Hematopoietic multipotent progenitor cell treated with erythropoietin and hydrocortisone succinate and interleukin-3 and kit ligand, for 8 days (in vitro differentiated cells): ENCODE measurements at places on chromosomes 16 and 17.
A peak's percentile ranks its signal among the peaks of the same experiment; 100 is the strongest.

DNA sequence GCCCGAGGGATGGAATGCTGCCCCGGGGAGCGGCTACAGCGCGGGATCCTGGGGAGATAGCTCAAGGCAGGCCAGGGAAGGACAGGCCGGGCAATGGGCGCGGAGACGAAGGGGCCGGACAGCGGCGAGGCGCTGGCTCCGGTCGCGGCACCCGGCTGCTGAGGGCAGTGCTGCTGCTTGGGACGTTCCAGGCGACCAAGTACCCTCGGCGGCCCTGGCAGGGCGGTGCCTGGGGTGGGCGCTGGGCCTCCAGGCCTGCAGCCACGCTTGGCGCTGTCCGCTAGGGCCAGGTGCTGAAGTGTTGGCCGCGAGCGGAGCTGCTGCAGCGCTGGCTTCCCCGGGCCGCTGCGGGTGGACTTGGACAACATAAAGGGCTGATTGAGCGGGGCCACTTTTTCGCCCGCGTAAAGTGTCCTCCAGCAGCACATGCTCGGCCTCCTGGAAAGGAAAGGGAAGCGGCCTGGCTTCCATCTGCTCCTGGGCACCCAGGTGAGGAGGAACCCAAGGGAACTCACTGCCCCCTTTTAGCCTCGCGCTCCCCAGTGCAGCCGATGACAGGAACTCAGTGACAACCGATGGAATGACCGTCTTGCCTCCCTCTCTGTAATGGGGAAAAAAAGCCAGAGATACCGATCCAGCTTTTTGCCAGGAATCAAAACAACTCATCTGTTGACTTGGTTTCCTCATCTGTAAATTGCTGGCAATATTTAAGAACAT, 23.7 kb downstream of the CLEC3A start:
- peak; percentile 47 for DNase-seq

DNA sequence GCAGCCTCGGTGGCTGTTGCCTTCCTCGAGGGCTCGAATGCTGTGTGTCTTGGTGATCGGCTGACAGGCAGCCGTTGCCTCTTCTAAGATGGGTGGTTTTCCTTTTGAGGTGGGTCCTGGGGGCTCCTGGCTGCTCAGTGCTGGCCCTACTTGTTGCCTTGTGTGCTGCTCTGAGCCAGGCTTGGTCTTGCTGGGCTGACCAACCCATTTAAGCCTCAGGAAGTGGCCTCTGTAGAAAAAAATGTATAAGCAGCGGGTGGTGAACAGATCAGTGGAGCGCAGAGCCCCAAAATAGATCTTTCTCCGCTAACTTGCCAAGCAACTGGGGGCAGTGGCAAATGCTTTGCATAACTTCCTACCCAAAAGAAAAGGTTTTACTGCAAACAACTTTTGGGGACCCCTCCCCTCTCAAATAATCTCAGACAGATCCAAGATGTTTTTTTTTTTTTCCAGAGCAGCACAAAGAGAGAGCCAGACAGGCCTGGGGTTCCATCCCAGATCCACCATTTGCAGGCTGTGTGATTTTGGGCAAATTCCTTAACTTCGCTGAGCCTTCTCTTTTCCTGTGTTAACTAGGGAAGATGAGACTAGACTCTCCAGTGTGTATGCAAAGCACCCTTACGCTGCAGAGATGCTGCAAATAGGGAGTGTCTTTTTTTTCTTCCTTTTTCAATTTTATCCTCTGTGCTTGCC, 42.5 kb downstream of the PLCG2 start:
- DNase-seq, result no peak

DNA sequence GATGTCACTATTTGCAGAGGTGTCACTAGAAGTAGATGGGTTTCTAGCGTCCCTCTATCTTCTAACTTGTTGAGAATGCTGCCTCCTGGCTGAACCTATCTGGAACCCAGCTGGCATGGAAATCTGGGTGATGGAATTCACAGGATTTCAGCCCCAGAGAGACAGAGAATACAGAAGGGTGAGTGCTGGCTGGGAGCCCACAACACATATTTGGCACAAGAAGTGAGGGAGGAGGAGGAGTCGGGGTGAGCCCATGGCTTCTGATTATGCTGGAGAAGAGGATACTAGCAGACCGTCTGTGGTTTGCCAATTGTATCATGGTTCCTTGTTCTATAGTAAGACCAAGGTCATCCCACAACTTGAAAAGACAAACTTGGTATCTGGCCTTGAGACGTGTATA, 557.8 kb upstream of the SALL1 start:
- no peak for DNase-seq

DNA sequence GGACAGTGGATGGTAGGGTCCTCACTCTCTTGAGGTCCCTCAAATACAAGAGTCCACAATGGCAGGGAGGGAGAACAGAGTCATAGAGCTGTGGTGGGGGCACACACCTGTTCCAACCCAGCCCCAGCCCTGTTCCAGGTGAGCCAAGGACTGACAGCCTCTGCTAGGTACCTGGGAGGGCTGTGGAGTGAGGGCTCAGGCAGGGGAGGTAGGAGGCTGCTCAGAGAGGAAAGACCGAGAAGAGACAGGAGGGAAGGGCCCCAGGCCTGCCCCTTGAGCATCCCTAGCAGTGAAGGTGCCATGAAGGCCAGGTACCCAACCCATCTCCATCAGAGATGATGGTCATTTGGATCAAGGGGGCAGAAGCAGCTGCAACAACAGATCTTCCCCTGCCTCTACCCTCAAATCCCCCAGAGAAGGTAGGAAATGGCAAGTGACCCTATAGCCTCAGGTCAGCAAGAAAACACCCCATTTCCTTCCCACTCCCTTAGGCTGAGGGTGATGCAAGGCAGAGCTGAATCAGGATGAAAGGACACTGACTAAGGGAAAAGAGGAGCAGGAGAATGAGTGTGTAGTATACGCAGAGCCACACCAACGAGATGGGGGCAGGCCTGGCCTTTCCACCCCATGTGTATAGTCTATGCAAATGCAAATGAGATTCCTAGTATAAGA, 28.6 kb downstream of the CD300LG start:
- no peak for DNase-seq

DNA sequence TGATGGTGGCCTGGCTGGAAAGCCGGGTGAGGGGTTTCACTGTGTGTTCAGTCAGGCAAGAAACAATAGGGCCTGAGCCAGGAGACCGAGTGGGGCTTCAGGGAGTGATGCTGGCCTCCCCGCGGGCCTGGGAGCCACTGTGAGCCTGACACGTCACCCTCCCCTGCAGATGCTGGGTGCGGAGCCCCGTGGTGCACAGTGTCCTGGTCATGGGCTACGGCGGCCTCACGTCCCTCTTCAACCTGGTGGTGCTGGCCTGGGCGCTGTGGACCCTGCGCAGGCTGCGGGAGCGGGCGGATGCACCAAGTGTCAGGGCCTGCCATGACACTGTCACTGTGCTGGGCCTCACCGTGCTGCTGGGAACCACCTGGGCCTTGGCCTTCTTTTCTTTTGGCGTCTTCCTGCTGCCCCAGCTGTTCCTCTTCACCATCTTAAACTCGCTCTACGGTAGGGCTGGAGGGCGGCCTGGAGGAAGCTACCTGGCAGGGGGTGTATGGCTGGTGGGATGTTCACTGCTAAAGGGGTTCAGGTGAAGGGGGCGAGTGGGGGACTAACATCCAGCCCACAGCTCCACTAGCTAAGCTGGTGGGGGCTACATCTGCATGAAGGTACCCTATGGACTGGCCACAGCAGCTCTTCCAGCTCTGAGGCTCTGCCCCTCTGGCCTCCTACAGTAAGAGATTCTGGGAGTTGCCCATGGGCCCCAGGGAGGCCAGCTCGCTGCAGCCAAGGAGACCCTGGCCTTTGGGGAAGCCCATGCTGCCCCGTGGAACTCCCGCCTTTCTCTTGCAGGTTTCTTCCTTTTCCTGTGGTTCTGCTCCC, 32.4 kb downstream of the ADGRG5 start:
- no peak for DNase-seq

- DNase-seq, result no peak
Observed at GRCh38 chr17:4477255-4477791, 21.4 kb upstream of the SPNS2 start.

GRCh38 chr17:68610554-68610953, 9.4 kb upstream of the FAM20A start:
- DNase-seq, result no peak

GRCh38 chr16:60463986-60464385, 1572.3 kb downstream of the CDH8 start:
- DNase-seq, result no peak

GRCh38 chr16:10332241-10332640, 53.6 kb upstream of the ATF7IP2 start:
- DNase-seq, result no peak

- no peak for DNase-seq
Observed at GRCh38 chr16:6836766-6837165, 495.9 kb upstream of the RBFOX1 start.

- no peak for DNase-seq
Observed at GRCh38 chr16:73355981-73356380, 308.1 kb upstream of the ZFHX3 start.

DNA sequence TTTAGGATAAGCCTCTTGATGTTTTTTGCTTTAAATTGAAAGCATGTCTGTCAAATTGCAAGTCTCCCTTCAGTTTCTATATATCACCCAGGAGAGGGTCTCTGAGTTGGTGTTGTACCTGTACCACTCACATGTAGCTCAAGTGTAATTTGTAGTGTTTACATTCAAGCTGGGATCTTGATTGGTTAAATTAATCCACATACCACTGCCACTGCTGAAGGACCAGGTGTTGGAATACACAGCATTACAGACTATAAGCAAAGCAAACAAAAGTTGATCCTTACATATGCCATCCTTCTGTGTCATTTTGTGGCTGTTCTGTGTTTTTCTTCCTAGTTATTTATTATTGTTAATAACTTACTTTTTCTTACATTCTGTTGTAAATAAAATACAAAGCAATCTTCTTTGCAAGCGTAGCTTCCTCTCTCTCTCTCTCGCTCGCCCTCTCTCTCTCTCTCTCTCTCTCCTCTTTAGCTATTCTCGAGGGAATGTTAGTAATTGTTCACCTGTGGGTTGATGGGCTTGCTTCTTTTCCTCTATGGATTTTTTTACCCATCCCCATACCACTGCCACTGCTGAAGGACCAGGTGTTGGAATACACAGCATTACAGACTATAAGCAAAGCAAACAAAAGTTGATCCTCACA, 20.8 kb upstream of the NOL11 start:
- DNase-seq, result no peak

GRCh38 chr16:81136390-81137335, 40.5 kb upstream of the GCSH start:
- no peak for DNase-seq

GRCh38 chr16:87180069-87180468, 137.1 kb downstream of the C16orf95 start:
- no peak for DNase-seq

- no peak for DNase-seq
Observed at GRCh38 chr16:4520913-4521312, 17.7 kb downstream of the CDIP1 start.

DNA sequence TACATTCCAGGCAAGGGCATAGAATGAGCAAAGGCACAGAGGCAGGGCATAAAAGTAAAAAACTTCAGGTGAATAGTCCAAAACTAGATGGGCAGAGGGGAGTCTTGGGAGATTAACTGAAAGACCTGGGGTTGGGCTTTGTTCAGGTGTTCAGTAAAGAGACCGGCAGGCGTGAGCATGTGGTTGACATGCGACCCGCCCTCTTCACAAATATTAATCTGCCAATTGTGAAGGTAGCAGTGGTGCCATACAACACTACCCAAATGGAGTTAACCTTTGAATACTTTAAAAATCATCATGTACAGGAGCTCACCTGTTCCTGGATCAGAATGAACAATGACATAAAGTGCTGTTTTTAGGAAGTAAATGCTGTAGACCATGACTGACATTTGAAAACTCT, 225.5 kb downstream of the LGALS9B start:
- DNase-seq, result no peak

GRCh38 chr17:28497931-28498330, 8.2 kb upstream of the FOXN1 start:
- no peak for DNase-seq

- no peak for DNase-seq
Observed at GRCh38 chr17:40124279-40125141, 2.7 kb downstream of the MSL1 start.

DNA sequence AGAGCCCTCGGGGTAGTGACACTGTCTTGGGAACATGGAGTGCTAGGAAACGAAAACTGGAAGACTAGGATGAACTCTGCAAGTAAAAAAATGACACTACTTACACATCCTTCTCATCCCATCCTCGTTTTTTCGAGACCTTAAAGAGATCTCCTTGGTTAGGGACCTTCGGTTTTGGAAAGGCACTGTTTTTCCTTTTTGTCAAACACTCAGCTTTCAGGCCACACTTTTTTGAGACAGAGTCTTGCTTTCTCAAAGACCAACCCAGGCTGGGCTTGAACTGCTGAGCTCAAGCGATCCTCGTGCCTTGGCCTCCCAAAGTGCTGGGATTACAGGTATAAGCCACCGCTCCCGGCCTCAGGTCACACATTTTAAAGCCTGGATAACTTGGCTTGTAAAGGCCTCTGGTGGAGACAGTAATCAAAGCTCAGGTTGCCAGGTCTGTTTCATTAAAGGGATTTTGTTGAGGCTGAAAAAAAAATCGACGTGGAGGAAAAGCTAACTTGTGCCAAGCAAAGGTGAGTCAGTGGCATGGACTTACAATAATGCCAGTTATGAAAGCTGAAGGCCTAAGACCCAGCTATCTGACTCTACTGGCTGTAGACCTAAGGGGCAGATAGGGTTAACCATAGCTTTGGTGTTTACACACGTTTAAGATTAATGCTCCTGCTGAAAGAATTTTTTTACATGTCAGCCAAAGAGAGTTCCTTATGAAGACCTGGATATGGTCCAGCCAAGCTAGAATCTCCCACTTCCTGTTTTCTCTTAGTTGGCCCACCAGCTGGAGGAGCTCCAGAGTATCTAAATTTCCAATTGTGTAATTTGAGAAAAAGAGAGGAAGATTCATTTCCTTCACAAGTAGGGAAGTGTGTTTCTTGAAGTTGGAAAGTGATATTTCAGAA, 823 bp downstream of the NBR1 start:
- DNase-seq, result peak; percentile 80

- peak; percentile 16 for DNase-seq
Observed at GRCh38 chr16:48123104-48123788, 32.5 kb downstream of the ABCC12 start.

GRCh38 chr17:36948717-36949460, at the start of gene AATF:
AATF (plus strand) TSS chr17:36948954; CDS start chr17:36949126, 172 bp downstream.
- DNase-seq, result peak; percentile 96
